ENCODE measurements at places on chromosomes 4 and X.

- no peak for DNase-seq
These were observed 17.7 kb downstream of the SNX25 start for GRCh38 chr4:185227131-185227551.

- DNase-seq, result no peak
These were observed 331.8 kb downstream of the TEX13C start for GRCh38 chrX:125651426-125651825.

- no peak for DNase-seq
These were observed 711 bp downstream of the PNMA6E start for GRCh38 chrX:153400146-153401132.

DNA sequence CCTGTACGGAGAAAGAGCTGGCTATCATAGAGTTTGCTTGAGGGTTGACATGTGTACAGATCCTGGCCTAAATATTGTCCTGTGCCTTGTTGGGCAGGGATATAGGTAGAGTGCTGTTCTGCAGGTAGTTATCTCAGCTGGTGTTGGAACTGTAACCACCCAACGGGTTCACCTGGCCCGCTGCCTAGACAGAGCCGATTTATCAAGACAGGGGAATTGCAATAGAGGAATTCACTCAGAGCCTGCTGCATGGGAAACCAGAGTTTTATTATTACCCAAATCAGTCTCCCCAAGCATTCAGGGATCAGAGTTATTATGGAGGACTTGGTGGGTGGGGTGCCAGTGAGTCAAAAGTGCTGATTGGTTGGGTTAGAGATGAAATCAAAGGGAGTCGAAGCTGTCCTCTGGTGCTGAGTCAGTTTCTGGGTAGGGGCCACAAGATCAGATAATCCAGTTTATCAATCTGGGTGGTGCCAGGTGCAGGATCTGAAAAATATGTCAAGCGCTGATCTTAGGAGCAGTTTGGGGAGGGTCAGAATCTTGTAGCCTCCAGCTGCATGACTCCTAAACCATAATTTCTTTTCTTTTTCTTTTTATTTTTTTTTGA lies 42.5 kb upstream of the XIAP start:
- DNase-seq, result no peak

DNA sequence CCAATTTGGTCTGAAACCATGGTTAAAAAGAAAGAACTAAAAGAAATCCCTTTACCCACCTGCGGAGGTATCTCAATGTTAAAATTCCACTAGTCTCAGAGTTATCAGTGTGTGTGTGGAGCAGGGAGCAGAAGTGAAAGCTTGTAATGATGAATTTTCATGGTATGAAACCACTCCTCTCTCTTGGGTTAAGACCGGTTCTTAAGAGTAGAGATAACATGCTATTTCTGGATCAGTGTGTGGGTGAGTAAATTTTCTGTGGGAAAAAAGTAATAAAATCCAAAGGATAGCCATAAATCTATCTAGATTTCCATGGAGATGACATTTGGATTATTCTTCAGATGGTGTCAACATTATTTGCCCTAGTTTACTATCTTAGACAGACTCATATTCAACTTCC lies 3.2 kb downstream of the FGF13 start:
- no peak for DNase-seq

DNA sequence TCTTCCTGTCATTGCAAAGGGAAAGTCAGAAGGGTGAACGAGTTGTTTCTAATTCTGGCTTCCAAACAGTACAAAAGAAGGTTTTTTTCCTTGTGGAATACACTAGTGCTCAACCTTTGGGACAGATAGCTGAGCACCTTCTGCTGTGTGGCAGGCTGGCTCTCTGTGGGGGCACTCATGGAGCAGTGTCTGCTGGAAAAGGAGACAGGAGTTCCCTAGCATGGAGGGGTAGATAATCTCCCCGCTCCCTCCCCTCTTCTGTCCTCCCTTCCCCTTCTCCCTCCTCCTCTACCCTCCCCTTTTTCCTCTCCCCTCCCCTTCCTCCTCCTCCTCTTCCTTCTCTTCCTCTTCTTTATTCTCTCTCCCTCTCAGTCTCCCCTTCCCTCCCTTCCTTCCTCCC lies 62.4 kb upstream of the MTM1 start:
- DNase-seq, result no peak

GRCh38 chrX:103628386-103629317 lies at the start of gene TCEAL1:
TCEAL1 (plus strand) TSS chrX:103628975; CDS start chrX:103629917, 942 bp downstream.
- no peak for DNase-seq

- DNase-seq, result no peak
These were observed 88.3 kb upstream of the MSX1 start for GRCh38 chr4:4771160-4771559.

GRCh38 chrX:46039526-46039925 lies 505.7 kb downstream of the ZNF674 start:
- DNase-seq, result no peak

GRCh38 chr4:141560056-141560455 lies 76.3 kb upstream of the IL15 start:
- DNase-seq, result no peak

- no peak for DNase-seq
These were observed 115.0 kb upstream of the LDB2 start for GRCh38 chr4:17013382-17014006.

DNA sequence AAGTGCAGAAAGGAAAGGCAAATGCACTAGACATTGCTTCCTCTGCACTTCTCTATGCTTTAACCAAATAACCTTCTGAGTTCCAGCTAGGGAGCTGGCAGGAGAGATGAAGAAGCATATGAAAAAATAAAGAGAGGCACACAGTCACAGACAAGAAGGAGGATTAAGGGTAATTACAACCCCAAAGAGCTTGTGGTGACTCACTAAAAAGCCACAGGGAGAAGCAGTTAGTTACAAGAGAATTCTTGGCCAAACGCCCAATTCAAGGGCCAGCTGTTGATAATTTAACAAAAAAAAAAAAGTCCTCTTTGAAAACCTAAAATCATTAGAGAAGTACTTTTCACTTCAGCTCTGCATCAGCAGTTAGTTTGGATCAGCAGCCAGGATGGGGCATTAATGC lies 478.0 kb downstream of the KCNIP4 start:
- DNase-seq, result no peak

GRCh38 chr4:76430519-76431388 lies 4.3 kb upstream of the SHROOM3 start:
- no peak for DNase-seq

DNA sequence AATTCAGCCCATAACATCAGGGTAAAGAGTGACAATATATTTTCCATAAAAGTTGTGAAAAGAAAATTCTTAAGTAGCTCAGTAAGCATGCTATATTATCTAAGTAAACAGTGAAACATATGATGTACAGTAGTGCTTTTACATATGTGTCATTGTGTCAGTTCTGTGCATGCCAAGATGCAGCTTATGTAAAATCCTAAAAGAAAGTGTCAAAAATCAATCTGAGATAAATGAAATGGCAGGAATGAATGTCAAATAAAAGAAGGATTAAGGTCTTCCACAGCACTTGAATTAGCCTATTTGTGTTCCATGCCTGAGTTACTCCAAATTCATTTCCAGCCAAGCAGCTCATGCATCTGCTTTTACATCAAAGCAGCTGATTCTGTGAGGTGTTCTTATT lies 452.7 kb upstream of the HS3ST1 start:
- DNase-seq, result no peak

- DNase-seq, result no peak
These were observed 197.0 kb upstream of the SLC7A11 start for GRCh38 chr4:138439143-138439581.

- DNase-seq, result no peak
These were observed 30.1 kb upstream of the KIAA0232 start for GRCh38 chr4:6752486-6752829.

DNA sequence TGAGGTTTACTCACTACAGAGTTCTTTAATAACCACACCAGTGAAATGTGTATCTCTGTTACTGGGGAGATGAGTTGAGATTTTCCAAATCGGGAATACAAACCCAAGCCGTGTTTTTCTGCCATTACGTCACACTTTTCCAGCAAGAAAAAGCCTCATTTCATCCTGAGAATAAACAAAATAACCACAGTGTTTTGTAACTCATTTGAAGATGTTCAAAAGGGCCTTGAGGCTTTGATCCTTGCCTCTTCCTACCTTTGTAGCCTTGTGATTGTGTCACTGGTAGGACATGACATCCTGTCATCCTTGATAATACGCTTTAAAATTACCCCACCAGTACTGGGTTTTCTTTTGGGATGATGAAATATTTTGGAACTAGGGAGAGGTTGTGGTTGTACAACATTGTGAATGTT lies 2.9 kb downstream of the USP11 start:
- no peak for DNase-seq

GRCh38 chr4:187992971-187993370 lies 2.6 kb upstream of the ZFP42 start:
- DNase-seq, result no peak

DNA sequence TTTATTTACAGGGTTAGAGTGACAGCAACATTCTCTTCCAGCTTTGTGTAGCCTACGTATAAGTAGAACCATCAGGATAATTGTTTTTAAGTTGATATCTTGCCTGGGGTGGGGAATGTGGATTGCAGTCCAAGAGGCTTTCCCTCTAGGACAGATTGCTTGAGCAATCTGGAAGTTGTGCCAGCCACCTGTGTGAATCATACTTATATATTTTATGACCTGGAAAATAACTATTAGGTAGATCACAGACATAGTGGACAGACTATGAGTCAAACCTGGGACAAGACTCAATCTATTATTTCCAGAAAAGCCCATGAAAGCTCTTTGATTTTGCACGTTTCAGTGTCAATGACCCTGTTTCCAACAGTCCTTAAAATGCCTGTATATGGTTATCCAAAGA lies 98.9 kb downstream of the TLL1 start:
- no peak for DNase-seq

DNA sequence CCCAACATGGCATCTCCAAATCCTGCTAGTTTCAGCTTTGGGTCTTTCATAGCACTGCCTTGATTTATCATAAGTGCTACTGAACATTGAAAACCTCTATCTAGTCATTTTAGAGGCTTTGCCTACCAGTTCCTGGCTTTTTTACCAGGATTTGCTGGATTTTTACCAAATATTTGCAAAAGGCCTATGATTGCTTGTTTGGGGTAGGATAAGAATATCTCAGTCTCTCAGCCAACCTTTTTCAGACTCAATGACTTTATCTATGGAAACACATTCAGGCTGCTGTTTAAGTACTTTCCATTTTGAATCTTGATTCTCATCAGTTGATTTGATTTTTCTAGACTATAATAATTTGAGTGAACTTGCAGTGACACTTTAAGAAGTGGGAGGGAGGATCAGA lies 80.1 kb downstream of the NPFFR2 start:
- no peak for DNase-seq

- no peak for DNase-seq
These were observed 1244.5 kb downstream of the PCDH7 start for GRCh38 chr4:31964685-31965084.

- DNase-seq, result no peak
These were observed 38.5 kb downstream of the HERC3 start for GRCh38 chr4:88630756-88631155.

- DNase-seq, result no peak
These were observed 17.9 kb downstream of the PDHA2 start for GRCh38 chr4:95857761-95858160.

GRCh38 chr4:8201321-8201781 lies 2.3 kb downstream of the SH3TC1 start:
- no peak for DNase-seq

DNA sequence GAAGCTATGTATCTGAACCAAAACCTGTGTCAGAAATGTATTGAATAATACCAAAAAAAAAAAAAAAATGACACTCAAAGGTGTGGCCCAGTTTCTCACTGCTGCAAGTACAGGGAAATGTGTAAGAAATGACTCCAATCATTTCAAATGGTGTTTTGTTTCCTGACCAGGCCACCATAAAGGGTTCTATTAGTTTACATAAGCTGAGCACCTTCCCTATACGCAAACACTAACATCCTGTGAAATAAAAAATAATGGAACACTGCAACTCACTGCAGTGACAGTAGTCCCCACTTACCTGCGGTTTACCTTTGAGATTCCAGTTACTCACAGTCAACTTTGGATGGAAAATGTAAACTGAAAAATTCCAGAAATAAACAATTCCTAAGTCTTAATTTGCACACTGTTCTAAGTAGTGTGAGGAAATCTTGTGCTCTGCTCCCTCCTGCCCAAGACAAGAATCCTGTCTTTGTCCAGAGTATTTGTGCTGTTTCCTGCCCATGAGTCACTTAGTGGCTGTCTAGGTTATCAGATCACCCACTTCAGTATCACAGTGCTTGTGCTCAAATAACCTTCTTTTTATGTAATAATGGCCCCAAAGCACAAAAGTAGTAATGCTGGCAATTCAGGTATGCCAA lies 265.3 kb downstream of the RCHY1 start:
- DNase-seq, result no peak

DNA sequence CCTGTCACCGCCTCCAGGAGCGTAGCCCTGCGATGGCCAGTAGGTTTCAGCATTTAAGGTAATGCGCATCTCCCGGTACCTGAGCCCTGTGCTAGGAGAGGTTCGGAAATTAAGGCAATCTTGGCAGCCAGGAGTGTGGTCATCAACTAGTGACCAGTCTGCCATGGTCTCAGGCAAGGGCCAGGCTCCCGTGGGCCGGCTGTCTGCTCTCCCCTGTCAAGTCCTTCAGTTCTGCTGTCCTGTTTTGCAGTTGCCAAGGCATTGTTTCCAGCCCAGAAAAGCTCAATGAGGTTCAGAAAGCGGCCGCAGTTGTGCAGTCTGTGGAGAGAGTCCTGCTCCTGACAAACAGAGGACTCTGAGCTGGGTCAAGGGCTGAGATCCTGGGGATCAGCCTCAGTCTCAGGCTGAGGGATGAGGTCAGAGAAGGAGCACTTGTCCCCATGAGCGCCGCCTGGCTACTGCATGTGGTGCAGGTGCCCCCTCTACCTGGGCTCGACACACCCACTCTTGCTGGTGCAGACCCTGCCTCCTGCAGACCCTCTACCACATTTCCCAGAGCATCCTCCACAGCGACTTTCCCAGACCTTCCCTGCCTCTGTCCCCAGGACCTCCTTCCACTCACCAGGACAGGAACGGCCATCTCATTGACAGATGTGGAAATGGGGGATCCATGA lies 53.4 kb upstream of the PSAPL1 start:
- no peak for DNase-seq

DNA sequence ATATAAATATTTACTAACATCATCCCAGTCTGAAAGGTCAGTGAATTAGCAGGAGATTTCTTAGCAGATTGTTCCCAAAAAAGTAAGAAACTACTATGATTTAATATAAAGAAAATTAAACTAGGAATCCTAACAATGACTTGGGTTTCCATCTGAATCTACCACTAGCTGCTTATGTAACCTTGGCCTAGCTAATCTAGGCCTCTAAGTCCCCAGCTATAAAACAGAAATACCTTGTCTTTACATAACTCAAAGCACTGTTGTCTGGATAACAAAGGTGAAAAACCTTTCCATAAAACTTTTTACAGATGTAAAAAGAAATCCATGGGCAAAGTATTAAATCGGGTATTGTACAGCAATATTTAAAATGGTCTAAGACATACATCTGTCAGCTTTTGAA lies 3.0 kb downstream of the FBXL5 start:
- no peak for DNase-seq
